ENCODE measurements at places on chromosomes 11 and 22.

- peak; percentile 60 for DNase-seq
Measured at GRCh38 chr11:119196833-119197483, 9.2 kb upstream of the CBL start.

DNA sequence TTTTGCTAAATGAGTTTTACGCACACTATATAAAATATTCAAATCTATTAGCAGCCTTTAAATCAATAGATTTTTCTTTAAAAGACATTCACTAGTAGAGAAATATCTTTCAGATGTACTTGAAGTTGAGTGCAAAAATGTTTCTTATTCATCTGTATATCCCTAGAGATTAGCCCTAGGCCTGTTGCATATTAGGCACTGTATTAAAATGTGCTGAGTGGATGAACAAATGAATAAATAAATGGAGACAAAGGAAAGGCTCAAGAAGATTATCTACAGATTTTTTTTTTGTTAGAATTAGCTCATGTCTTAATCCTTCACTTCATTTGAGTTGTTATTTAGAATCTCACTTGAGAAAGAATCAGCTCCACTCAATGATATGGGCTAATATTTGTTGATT, 12.0 kb upstream of the MMP13 start:
- no peak for DNase-seq

GRCh38 chr11:65917077-65917433, 1.8 kb downstream of the C11orf68 start:
- DNase-seq = no peak

DNA sequence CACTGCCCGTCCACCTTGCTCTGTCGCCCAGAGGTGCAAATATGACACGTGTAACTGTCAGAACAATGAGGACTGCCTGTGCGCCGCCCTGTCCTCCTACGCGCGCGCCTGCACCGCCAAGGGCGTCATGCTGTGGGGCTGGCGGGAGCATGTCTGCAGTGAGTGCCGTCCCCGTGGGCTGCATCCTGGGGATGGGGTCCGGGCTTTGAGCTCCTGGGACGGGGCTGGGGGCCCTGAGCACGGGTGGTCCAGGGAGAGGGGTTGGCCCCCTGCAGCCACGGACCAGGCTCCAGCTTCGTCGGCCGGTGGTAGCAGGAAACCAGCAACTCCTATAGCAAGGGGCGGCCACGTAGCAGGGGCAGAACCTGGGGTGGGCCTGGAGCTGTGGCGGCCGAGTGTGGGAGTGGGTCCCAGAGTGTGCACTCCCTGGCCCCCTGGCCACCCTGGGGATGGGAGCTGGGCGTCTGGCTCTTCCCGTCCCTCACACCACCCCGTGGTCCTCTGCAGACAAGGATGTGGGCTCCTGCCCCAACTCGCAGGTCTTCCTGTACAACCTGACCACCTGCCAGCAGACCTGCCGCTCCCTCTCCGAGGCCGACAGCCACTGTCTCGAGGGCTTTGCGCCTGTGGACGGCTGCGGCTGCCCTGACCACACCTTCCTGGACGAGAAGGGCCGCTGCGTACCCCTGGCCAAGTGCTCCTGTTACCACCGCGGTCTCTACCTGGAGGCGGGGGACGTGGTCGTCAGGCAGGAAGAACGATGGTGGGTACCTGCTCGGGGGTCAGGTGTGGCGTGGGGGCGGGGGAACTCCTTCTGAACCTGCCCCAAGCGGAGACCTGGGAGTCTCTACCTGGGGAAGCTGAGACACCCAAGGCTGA, 10.1 kb downstream of the MUC2 start:
- no peak for DNase-seq

- no peak for DNase-seq
Measured at GRCh38 chr11:103907548-103908455, 128.6 kb upstream of the DDI1 start.

GRCh38 chr11:14308897-14309387, 50.0 kb downstream of the RRAS2 start:
- DNase-seq = no peak

DNA sequence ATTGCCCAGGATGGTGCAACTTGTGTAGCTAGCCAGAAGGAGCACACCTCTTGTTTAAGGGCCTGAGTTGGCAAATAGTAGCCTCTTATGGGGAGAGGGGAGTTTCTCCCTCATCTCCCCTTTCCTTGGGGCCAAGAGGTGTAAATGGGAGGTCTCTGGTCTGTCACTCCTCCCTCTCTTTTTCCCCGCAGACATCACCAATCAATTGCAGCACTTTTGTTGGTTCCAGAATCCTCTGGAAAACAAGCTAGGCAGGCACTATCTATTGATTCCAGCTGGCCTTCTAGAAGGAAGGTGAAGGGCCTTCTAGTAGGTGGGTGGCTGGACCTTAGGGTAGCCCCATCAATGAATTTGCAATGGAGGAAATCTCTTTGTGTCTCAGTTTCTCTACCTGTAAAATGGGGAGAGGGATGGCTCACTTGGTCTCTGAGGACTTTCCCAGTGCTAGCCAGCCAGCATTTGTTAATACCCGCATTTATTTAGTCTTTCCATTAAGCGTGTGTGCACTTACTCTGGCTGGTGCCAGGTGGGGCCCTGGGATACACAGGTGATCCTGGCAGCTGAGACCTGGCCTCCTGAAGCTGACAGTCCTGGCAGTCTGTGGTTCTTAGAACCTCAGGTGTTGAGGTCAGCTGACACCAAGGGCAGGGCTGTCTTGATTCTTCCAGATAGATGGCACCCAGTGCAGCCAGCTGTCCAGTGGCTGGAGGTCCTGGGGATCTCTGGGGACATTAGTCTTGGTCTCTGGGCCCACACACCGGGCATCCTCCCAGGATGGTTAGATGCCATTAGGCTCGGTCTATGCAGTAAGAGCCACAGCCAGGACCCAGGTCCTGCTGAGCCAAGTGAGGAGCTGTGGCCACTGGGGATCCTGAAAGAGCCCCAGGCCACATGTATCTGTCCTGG, 51.7 kb downstream of the TSPAN18 start:
- DNase-seq = no peak

GRCh38 chr11:33177676-33178336, 16.5 kb upstream of the CSTF3 start:
- DNase-seq = no peak

DNA sequence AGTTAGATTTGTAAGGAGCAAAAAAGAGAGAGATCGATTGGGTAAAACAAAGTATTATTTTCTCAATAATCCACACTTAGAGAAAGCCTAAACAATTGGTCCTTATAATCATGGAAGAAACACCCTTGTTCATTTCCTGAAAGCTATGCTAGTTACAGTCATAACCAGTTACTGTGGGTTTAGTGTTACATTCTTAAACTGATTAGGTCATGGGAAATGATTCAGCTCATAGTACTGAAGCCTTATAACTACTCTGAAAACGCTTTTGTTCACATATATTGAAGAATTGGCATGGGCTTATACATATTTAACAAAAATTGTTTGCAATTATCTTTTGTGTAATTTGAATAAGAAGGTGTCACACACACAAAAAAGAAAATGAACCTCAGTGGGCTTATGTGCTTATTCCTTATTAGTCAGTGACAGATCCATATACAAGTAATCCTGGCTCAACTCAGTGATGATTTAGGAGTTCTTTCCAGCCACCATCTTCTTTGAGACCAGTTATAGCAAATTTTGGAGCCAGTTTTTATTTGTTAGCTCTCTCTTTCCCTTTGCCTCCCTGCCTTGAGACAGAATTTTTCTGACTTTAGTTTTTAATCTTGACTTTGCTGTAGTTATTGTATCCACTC, 198.5 kb upstream of the CTSC start:
- no peak for DNase-seq

GRCh38 chr11:27514076-27514475, 7.5 kb upstream of the LIN7C start:
- DNase-seq = no peak

DNA sequence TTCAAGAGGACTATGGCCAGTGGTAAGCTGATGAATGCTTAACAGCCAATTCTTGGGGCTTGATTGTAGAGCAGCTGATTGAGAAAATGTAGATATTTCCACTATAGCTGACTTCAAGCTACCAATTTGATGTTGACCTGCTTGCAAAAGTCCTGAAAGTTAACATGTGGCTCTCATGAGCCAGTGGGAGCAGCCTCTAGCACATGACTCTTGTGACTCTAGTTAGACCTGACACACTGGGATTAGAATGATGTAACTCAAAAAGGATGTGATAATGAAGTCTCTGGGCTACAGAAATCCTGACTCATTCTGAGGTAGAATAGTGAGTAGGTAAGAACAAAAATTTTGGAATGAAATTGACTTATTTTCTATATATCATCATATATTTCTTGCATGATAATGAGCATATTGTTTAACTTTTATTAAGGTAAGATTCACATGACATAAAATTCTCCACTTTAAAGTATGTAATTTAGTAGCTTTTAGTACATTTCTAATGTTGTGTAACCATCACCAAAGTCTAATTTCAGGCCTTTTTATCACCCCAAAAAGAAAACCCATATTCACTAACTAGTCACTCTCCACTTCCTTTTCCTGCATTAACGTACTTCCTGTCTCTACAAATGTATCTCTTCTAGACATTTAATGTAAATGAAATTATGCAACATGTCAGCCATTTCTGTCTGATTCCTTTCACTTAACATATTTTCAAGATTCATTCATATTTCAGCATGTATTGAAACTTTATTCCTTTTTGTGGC, 16.1 kb upstream of the OR52H1 start:
- peak; percentile 2 for DNase-seq

GRCh38 chr11:17742019-17742418, 7.4 kb downstream of the KCNC1 start:
- no peak for DNase-seq

- no peak for DNase-seq
Measured at GRCh38 chr11:133747409-133747808, 97.9 kb downstream of the SPATA19 start.

DNA sequence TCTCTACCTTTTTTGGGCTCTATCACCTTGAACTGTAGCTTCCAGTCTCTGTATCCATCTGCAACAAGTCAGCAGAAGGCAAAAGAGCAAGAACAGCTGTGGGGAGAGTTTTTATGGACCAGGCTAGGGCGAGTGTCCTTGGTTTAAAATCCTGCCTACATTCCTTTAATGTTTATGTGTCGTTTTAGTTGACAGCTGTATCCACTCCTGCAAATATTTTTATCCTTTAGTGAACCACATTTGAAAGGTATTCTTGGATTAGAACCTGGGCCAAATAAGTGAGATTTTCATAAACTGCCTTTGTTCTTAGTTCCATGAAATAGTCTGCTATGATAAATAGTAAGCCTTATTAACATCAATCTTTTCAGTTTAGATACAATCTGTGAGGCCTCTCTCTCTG, 712.2 kb downstream of the ETS1 start:
- no peak for DNase-seq

DNA sequence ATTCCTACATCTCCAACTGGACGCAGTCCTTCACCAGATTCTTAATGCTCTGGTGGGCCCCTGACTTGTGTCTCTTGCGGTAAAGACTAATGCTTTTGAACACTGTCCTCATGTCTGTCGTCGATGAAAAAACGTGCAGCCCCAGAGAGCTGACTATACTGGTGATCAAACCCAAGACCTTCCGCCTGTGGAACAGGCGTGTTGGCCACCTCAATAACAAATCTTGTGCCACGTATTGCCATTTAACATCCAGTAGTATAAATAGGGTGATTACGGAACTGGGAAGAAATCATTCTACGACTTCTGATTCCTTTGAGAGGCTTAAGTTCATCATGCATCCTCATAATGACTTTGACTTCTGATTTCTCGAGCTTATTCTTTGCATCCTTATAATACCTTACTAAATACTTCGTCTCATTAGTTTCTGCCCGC, 45.6 kb downstream of the OR4D9 start:
- no peak for DNase-seq

DNA sequence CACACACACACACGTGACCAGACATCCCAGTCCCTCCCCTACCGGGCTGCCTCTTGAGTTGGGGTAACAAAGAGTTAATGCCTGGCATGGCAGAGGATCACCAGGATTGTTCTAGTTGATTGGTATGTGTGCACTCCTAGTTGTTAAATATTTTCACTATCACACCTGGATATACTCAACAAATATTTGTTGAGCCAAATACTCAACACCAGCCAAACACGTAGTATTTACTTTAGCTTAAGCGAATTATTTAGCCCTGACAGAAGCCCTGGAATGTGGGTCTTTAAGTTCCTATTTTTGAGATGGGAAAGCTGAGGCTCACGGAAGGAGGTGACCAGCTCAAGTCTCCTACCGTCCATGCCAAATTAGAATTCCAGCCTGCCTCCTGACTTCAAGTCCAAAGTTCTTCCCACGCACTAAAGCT, 10.5 kb downstream of the CD3E start:
- no peak for DNase-seq

DNA sequence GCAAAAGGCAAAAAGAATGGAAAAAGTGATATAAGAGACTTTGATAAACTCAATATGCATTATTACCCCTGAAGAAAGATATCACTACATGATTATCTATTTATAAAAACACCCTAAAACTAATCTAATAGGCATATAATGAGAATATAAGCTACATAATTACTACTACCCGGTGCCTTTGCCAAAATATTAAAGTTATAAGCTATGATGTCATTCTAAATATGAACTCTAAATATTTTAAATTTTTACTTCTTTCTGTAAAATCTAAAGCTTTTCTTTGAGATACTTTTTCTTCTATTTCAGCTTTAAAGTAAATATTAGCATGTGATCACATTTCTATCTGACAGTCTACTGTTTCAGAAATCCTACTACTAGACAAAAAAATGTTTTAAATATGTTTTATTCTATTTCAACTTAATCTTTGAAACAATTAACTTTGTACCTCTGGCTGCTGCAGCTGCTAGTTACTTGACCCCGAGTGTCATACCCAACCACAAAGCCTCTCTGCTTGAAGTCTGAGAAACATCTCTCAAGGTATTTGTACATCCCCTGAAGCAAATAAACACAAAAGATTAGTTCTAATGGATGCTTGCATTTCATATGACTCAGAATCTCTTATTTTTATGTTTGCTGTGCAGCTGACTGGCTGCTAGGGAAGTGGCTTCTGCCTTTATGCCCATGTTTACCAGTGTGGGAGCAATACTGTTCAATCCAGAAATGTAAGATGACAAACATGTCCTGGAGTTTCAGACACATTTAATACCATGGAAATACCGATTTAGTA, 26.8 kb downstream of the PGM2L1 start:
- DNase-seq = no peak

DNA sequence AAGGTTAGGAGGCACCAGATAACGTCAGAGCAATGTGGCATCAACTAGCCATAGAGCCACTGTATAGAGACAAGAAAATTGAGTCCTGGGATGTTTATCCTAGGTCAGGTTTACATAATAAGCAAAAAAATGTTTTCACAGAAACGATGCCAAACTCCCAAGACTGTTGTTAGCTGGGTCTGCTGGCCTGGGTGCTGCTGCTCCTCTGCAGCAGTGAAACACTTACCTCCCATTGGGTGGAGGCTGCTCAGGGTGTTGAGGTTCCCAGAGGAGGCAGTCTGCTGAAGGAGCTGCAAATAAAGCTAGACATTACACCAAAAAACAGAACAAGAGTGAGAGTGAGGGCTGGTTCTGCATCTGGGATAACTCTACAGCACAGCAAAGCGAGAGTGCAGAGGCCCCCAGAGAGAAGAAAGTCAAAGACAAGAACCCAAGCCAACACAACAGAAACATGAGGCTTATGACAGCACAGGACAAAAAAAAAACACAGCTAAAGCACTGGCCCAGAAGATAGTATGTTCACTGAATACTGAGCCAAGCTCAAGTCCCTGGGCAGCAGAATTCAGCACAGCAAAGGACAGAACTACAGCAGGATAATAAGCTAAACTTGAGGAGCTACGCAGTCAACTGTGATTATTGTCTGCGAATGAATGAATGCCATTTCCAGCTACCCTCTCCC, 29.9 kb upstream of the RAPSN start:
- no peak for DNase-seq

- DNase-seq = no peak
Measured at GRCh38 chr11:23594755-23595154, 734.5 kb upstream of the CCDC179 start.

- no peak for DNase-seq
Measured at GRCh38 chr11:12789596-12790215, 115.5 kb downstream of the TEAD1 start.

Measured in stimulated activated CD4-positive, alpha-beta T cell treated with anti-CD3 and anti-CD28 coated beads, Interleukin-1b, Interleukin-23, amount 100 ng/mL, for 48 hours (primary cell).